ENCODE measurements at places on chromosomes 2 and 18. TPM values are rescaled to one million over a fixed set of nuclear protein-coding genes. Genes with fewer than 3 reads are reported as not detected.

GRCh38 chr18:35479911-35480586, 17.7 kb downstream of the INO80C start:
- H3K36me3 ChIP-seq, result no peaks in the 10 kb centered on the region
- no peak overlapping the region for H3K27ac ChIP-seq
- H3K27me3 ChIP-seq, result no peaks in the 10 kb centered on the region
- no peaks in the 10 kb centered on the region for H3K4me1 ChIP-seq

DNA sequence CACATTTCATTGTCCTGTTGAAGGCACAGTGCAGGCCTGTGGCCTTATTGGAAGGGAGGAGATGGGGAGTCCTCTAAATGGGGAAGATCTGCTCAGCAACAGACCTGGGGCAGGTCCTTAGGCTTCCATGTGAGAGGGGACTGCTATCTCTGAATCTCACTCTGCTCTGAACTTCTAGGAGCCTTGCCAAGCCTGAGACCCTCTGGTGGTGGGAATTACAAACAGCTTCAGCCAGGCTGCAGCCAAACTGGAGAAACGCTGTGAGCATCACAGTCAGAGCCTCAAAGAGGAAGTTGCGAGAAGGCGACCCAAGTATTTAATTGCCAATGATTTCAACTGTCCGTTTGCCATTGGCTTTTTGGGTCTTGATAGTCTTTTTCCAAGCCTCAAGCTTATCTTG, 66.8 kb upstream of the MC2R start:
- H3K27ac ChIP-seq, result no peak overlapping the region
- H3K27me3 ChIP-seq, result no peaks in the 10 kb centered on the region
- no peak for DNase-seq
- no peak overlapping the region for H3K4me3 ChIP-seq

DNA sequence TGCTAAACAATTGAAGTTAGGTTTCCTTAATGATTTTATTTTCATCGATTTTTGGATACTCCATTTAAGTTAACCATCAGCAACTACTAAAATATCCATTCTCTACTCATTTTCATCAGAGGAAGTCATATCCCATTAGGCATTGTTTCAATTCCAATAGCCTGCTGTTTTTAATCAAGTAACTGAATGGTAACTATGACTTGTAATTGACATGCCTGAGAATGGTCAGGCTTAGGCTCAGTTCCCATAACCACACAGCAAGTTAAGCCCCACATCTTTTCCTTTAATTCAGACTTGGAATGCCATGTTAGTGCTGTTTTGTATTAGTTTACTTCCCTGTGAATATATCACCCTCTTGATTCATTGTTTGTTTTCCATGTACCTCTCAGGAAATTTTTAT, 398.8 kb downstream of the ARHGAP15 start:
- H3K4me3 ChIP-seq, result no peak overlapping the region
- no peaks in the 10 kb centered on the region for H3K36me3 ChIP-seq
- no peak for DNase-seq

DNA sequence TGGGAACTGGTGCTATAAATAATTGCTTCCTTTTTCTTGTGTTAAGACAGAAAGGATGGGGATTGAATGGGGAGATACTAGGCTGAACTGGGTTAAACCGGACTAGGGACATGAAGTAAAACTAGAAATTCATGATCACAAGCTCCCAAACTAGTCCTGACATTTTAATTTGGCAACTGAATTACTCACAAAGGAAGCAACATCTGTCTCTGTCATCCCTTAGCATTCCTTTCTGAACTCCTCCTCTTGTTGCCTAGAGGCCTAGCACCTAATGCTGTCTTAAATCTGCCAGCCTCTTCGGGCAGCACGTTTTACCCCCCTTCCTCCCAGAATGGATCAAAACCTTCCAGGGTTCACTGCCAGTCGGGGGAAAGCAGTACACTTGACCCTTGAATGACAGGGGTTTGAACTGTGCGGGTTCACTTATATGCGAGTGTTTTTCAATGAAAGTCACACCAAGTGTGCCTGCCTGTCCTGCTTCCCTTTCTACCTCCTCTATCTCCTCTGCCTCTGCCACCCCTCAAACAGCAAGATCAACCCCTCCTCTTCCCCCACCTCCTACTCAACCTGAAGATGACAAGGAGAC, 8.2 kb downstream of the KCTD1 start:
- no peak overlapping the region for H3K4me3 ChIP-seq
- no peaks in the 10 kb centered on the region for H3K36me3 ChIP-seq
- no peak for DNase-seq
- no peak overlapping the region for H3K27ac ChIP-seq
- H3K4me1 ChIP-seq, result no peaks in the 10 kb centered on the region

DNA sequence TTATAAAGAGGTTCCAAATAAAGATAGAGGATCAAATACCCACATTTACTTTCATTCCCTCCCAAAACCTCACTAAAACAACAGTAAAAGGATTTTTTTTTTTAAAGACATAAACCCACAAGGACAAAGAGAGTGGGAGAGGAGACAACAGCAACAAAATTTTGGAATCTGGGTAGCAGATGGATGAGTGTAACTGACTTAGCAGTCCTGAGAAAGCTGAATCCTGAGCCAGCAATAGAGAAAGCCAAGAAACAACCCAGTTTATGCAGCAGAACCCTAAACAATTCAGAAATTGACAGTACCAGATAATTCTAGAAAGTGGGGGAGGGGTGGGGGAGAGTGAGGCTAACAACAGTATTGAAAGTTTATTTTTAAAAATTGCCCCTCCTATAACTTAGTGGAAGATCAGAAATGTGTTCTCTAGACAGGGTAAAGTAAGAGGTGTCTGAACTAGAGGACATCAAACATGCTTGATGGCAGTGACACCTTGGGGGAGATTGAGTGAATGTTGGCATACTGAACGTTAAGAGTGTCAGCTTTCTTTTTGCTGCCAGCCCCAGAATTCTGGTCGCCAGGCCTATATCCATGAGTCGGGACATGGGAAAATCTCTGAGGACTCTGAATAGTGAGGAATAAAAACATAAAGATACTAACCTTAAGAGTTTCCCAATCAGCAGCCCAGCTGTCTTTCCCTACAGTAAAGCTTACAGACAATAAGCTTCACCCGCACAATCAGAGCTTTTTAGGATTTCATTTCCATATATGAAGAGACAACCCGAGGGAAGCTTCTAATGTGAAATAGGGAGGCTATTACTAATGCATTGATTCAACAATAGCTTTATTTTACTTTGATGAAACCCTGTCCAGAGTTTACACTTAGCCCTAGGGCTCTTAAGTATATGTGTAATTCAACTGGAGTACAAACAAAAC, 128.0 kb upstream of the ALPP start:
- no peaks in the 10 kb centered on the region for H3K4me1 ChIP-seq
- peaks cover 6% of the 10 kb centered on the region for H3K36me3 ChIP-seq
- H3K27me3 ChIP-seq, result no peaks in the 10 kb centered on the region
- H3K27ac ChIP-seq, result no peak overlapping the region
- no peak overlapping the region for H3K4me3 ChIP-seq
- DNase-seq, result no peak

DNA sequence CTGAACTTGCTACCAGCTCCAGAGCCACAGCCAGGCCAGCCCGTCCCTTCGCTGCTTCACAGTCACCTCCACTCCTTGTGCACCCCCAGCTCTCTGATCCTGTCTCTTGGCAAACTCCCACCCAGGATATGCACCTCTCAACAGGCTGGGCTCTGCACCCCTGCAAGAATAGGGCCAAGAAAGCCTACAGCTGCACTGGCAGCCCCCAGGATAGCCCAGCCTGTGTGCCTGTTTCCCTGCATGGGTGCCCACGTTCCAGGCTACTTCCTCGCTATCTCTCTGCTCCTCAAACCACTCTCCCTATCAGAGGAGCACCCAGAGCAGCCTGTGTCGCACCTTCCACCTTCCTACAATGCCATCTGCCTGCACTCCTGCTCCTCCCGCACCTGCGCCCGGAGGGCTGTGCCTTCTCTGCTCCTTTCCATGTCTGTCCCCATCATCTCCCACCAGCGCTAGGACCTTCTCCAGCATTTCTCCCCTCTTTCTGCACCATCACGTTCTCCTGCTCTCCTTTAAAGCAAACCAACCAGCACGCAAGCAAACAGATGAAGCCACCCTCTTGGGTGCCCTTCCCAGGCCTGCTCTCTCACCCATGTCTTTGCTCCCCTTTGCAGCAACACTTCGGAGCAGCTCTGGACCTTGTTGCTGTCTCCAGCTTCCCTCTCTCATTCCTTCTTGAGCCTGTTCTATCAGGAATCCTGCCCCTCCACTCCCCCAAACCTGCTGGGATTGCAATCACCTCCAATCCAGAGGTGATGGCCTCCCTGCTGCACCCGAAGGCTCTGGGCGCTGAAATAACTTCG, 313.2 kb upstream of the HS6ST1 start:
- no peaks in the 10 kb centered on the region for H3K27me3 ChIP-seq
- H3K4me3 ChIP-seq, result no peak overlapping the region
- no peaks in the 10 kb centered on the region for H3K4me1 ChIP-seq
- DNase-seq, result no peak
- H3K27ac ChIP-seq, result no peak overlapping the region

GRCh38 chr2:64283641-64284361, 139.6 kb upstream of the PELI1 start:
- peak overlapping the region; percentile 41 for H3K4me3 ChIP-seq
- H3K27ac ChIP-seq, result peak overlapping the region; percentile 59
- peaks cover 12% of the 10 kb centered on the region for H3K4me1 ChIP-seq
- peak; percentile 36 for DNase-seq
- no peaks in the 10 kb centered on the region for H3K36me3 ChIP-seq
- no peaks in the 10 kb centered on the region for H3K27me3 ChIP-seq

- peaks cover 20% of the 10 kb centered on the region for H3K36me3 ChIP-seq
- H3K4me3 ChIP-seq, result no peak overlapping the region
- DNase-seq, result no peak
- H3K4me1 ChIP-seq, result no peaks in the 10 kb centered on the region
- H3K27me3 ChIP-seq, result no peaks in the 10 kb centered on the region
Measured at GRCh38 chr2:86783615-86784339, 6.9 kb downstream of the CD8A start.

DNA sequence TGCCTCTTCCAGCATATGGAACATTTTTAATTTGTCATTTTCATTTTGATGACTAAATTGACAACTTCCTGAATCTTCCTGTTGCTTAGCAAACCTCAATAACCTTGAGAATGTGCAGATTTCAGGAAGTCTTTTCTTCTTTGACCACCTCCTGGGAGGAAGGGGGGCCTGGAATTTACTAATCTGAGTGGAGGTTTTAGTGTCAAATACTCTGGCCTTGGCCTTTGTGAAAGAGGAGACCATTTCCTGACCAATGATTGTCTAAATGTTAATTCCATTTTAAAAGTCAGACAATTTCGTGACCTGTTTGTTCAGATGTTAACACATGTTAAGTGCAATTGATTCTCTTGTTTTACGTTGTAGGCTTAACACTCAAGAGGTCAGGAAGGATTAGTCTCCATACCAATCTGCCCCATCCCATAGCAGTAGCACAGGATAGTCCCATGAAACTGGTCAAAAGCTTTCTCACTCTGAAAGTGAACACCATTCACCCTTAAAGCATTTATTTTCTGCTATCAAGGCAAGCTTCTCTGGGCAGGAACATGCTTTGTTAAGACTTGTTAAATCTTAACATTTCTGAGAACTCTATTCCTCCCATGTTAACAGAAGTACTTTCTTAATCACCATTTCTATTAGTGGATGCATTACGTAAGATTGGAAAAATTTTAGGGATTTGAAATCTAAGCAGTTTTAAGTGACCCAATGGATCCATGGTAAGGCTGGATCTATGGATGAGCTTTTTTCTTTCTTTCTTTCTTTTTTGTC, 219.6 kb downstream of the RND3 start:
- no peaks in the 10 kb centered on the region for H3K4me1 ChIP-seq
- no peak for DNase-seq
- no peak overlapping the region for H3K4me3 ChIP-seq
- no peak overlapping the region for H3K27ac ChIP-seq

Gene SERPINB3
- polyA plus RNA-seq, result not detected

Gene HJURP
- 0.40 TPM for polyA plus RNA-seq

DNA sequence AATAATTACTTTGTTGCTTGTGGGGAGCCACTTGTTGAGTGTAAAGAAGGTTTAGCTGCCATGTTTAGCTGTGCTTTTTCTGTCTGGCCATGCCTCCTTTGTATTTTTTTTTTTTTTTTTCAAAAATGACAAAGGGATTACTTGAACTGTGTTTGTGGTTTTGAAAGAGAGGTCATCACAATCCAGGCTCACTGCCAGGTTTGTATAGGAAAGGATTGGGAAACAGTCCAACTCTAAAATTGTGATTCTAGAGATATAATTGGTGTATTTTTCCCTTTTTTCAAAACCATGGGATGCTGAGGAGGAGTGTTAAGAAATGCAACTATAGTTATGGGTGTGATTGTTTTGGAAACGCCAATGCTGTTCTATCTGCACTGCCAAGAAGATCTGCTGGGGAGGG, 4.3 kb downstream of the ITPRIPL1 start:
- H3K27ac ChIP-seq, result no peak overlapping the region
- H3K4me1 ChIP-seq, result peaks cover 22% of the 10 kb centered on the region
- no peak for DNase-seq
- H3K4me3 ChIP-seq, result no peak overlapping the region

- H3K27ac ChIP-seq, result no peak overlapping the region
- no peak overlapping the region for H3K4me3 ChIP-seq
- H3K36me3 ChIP-seq, result no peaks in the 10 kb centered on the region
- no peaks in the 10 kb centered on the region for H3K27me3 ChIP-seq
Measured at GRCh38 chr2:50401772-50402653, 629.9 kb downstream of the NRXN1 start.

DNA sequence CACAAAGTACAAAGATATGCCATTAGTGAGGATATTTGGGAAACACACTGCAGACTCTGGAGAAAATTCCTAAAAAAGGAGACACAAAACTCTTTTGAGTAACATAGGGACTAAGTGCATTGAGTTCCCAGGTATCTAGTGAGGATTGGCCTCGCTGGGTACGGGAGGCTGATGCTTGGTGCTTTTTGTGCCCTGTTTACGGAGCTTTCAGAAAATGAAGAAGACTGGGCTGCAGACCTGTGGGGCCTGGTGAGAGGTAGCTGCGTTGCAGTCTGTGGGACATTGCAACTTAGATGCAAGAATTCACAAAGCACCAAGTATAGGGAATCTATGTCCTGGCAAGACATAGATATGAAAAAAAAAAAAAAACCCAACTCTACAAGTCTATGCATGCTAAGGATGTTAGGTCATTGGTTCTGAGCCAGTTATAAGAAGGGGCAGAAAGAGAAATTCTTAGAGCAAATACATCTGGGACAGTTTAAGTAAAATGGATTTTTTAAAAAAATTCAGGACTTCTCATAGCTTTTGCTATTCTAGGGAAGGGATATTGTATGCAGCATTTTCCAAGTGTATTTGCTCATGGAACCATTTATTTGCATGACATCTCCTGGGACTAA, 156.0 kb downstream of the SLC4A3 start:
- no peak overlapping the region for H3K4me3 ChIP-seq
- H3K36me3 ChIP-seq, result no peaks in the 10 kb centered on the region
- no peak for DNase-seq
- H3K27me3 ChIP-seq, result no peaks in the 10 kb centered on the region

Data from naive thymus-derived CD4-positive, alpha-beta T cell (primary cell).